Right ventricle myocardium inferior (tissue), 1 donor: ENCODE measurements at places on chromosomes 3 and 15. TPM values are rescaled to one million over a fixed set of nuclear protein-coding genes. Genes with fewer than 3 reads are reported as not detected.

- DNase-seq, result no peak
Measured at GRCh38 chr3:141105828-141106628, 54.9 kb downstream of the SPSB4 start.

GRCh38 chr15:49824775-49825099 lies 203.9 kb downstream of the DTWD1 start:
- DNase-seq, result no peak

GRCh38 chr3:105906836-105907235 lies 38.0 kb upstream of the CBLB start:
- DNase-seq, result no peak

The SPINK8 gene
- not detected for total RNA-seq
